Right ventricle myocardium inferior (tissue), 1 donor: ENCODE measurements at places on chromosomes 1 and 21.

GRCh38 chr1:10308001-10308400 lies 90.9 kb upstream of the PGD start:
- DNase-seq, result no peak

DNA sequence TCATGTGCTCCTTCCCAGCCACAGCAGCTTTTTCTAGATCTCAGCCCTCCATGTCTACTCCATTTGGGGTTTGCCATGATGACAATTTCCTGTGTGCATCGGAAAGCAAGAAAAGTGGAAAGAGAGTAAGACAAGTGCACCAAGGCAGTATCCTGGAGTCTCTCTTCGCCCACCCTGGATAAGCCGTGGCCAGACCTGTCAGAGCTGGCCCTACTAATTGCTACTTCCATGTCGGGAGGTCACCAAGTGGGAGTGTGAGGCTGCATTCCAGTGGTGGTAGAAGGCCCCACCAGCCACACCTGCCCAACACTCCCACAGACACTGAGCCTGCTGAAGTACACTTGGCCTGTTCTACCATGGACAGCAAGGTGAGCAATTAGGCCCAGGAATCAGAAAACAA lies 14.0 kb upstream of the LORICRIN start:
- DNase-seq, result no peak

DNA sequence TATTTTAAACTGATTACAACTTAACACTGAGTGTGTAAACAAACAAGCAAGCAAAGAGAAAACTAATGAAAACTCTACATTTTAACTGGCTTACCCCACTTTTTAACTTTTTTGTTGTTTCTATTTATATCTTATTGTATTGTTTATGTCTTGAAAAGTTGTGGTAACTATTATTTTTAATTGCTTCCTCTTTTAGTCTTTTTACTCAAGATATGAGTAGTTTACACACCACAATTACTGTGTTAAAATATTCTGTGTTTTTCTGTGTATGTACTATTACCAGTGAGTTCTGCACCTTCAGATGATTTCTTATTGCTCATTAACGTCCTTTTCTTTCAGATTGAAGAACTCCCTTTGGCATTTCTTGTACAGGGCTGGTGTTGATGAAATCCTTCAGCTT lies 4.7 kb upstream of the HHAT start:
- no peak for DNase-seq

- no peak for DNase-seq
These were observed 165.3 kb downstream of the GALNT2 start for GRCh38 chr1:230232371-230232771.

- no peak for DNase-seq
These were observed at the start of gene MLLT11 for GRCh38 chr1:151060007-151060656. MLLT11 (plus strand) TSS chr1:151060397; CDS start chr1:151067225, 6,828 bp downstream.

DNA sequence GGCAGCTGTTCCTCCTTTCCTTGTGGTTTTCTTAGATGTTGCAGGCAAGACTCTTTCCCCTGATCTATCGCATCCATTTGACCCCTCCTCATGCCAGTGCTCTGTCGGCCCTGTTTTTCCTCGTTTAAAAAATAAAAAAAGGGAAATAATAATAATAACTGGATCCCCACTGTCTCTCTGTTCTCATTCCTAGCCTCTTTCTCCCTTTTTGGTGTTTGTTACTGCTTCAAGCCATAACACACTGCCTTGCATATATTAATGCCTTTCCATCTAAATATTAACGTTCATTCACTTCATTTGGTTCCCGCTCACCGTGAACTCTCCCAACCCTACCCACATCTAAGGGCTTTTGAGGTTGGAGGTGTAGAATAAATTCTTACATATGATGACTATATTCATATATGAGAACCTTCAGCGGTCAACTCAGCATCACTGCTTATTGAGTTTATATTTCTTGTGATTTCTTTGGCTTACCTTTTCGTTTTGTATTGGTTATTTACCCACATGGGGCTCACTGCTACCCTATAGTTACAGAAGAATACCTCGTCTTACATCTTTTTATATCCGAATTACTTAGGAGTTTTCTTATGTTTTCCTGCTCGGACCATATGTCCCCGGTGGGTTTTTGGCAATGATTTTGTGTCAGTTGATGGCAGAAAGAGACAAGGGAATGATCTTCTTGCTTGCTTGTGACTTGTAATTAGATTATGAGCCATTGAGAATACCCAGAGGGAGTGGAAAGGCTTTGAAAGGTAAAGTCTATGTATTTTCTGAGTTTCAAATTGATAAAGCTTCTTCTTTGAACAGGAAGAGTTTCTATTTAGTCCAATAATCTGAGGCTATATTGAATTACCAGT lies 805 bp downstream of the ATG4C start:
- no peak for DNase-seq

DNA sequence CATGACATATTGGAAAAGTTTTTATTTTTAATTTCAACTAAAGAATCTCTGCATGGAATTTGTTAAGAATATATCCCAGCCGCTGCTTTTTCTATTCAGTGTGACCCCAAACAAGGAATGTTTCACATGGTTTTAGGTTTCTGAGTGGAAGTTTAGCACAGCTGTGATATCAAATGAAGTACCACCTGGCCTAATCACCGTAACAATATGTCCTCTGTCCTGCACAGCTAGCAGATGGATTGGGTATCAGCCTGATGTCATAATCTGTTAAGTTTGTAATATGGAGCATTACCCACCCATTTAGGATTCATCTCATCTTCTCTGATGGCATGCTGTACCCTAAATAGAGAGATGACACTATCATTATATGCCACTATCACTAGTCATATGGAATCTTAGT lies 963.7 kb upstream of the ADGRL2 start:
- no peak for DNase-seq

DNA sequence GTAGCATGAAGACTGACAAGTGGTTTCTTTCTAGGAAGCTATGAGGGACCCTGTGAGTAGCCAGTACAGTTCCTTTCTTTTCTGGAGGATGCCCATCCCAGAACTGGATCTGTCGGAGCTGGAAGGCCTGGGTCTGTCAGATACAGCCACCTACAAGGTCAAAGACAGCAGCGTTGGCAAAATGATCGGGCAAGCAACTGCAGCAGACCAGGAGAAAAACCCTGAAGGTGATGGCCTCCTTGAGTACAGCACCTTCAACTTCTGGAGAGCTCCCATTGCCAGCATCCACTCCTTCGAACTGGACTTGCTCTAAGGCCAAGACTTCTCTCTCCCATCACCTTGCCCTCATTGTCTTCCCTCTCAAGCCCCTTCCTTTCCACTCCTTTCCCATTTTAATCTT lies 3.4 kb upstream of the GABPB2 start:
- DNase-seq, result no peak

- DNase-seq, result no peak
These were observed 629 bp downstream of the CTNNBIP1 start for GRCh38 chr1:9909234-9910046.

DNA sequence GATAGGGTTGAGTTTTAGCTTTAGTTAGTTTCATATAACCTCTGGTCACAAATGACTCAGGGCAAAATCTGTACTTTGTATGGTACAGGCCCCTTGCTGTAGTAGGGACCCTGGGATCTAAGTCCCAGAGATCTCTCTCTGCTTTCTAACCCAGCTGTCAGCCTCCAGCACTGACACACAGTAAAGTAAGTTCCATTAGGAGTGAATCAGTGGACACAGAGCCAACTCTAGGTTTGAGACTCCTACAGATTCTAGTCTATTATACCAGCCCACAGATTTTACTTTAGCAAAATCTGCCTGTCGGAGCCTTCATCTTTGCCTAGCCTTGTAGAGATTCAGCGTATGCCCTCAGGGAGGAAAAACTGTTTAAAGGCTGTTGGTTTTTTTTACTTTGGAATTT lies 52.5 kb downstream of the ANGPTL1 start:
- no peak for DNase-seq

GRCh38 chr1:32337855-32338636 lies 2.0 kb upstream of the MARCKSL1 start:
- DNase-seq, result peak; percentile 81

DNA sequence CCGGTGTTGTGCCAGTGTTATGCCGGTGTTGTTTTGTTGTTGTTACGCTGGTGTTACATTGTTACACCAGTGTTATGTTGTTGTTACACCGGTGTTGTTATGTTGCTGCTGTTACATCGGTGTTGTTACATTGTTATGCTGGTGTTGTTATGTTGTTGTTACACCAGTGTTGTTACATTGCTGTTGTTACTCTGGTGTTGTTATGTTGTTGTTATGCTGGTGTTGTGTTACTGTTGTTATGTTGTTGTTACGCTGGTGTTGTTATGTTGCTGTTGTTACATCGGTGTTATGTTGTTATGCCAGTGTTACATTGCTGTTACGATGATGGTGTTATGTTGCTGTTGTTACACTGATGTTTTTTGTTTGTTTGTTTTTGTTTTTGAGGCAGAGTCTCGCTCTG lies 24.1 kb downstream of the H6PD start:
- DNase-seq, result no peak

GRCh38 chr21:18951271-18952038 lies 547.9 kb upstream of the TMPRSS15 start:
- DNase-seq, result no peak
